GM12865 (cell line): ENCODE measurements at places on chromosomes 6 and 20.
A peak's percentile ranks its signal among the peaks of the same experiment; 100 is the strongest.

DNA sequence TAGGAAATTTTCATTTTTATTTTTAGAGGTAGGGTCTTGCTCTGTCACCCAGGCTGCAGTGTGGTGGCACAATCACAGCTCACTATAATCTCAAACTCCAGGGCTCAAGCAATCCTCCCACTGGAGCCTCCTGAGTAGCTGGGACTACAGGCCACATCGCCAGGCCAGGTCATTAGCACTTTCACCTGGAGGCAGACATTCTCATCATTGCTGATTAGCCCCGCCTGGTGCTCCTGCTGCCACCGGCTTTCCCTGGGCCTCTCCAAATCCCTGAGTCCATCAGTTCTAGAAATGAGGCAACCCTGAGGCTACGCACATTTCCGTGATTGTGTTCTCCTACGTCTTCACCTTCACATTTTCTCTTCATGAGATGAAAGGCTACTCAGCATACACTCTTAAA is 607.7 kb upstream of the NRSN1 start:
- DNase-seq, result no peak

DNA sequence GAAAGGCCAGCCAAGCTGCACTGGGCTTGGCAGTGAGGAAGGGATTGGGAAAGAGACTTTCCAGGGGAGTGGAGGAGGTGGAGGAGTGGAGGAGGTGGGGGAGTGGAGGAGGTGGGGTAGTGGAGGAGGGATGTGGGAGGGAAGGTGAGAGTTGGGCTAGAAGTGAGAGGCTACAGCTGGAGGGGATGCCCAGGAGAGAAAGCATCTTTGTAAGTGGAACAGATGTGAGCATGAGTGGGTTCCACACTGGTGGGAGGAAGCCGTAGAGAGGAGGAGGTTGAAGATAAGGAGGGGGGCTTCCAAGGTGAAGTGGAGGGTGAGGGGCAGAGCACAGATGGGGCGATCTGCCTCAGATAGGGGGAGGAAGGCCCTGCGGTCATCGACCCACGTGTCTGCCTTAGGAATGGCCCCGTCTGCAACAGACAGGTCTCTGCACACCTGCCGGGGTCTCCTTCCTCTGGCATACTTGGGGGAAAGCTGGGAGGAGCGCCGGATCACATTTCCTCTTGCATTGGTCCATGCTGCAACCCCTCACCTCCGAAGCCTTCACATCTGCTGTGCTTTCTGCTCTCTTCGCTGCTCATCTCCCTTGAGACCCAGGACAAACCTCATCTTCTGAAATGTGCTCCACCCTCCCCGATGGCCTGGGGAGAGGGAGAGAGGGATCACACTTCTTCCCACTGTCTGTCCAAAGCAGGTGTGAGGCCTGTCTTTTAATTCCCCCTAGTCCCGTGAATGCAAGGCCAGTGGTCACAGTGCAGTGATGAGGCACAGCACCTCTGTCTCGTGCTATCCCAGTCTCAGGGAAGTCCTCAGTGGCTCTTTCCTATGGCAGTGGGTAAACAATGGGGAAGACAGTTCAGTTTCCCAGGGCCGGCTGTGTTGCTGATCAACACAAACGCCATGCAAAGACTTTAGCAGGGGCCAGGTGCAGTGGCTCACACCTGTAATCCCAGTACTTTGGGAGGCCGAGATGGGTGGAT is 48.6 kb upstream of the SNX9 start:
- peak; percentile 38 for DNase-seq

GRCh38 chr6:37115236-37115895 is 54.6 kb upstream of the PIM1 start:
- no peak for DNase-seq

DNA sequence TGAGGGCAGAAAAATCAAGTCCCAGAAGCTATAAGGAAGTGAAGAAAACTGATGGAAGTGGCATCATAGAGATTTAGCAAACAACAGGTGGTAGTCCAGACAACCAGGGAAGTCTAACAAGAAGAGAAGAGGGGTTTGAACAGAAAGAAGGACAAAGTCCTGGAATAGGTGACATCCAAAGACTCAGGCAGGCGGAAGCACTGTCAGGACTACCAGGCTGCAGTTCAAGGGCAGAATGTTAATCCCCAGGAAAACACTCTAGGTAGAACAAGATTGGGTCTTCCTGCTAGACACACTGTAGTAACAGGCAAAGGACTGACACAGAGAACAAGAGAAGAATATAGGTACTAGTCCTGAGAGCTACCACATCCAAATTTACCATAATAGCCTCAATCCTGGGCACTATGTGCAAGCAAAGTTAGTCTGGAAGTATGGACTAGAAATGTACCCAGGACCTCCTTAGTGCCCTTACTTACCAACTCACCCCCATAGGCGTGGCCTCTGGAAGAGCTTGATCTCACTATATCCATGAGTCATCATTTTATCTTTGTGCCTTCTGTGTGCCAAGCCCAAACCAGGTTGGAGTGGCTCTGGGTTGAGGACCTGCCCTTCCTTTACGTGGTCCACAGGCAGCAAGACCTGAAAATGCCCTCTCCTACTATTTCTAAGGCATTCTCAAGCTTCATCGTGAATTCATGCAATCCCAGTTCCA is 2.2 kb upstream of the EPB41L2 start:
- DNase-seq, result no peak

- DNase-seq, result no peak
Observed at GRCh38 chr6:48151142-48151541, 40.1 kb upstream of the PTCHD4 start.

GRCh38 chr6:52180787-52181558 is 5.2 kb upstream of the IL17A start:
- DNase-seq, result peak; percentile 80

DNA sequence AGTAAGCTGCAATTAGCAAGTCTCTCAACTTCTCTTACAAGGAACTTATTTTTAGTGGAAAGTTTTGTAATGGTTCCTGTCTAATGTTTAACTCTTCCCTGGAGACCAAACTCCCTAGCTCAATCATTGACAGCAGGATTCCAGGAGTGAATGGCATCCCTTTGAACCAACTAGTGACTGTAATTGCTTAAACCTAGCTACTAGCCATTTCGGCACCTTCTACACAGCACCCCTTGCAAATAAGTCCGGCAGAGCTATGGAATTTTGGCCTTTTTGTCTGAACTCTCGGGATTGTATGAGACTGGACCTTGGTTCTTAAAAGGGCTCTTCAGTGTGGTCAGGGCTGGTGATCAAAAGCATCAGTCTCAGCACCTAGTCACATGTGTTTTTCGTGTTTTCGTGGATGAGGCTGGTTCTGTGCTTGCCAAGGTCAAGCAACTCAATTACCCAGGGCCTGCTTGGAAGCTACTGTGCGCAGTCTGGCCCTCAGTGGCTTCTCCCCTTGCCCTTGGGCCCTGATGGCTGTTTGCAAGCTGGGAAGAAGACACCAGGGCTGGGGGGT is 135.3 kb upstream of the NEDD9 start:
- no peak for DNase-seq

GRCh38 chr20:23928788-23929187 is 49.2 kb upstream of the CST5 start:
- peak; percentile 4 for DNase-seq

DNA sequence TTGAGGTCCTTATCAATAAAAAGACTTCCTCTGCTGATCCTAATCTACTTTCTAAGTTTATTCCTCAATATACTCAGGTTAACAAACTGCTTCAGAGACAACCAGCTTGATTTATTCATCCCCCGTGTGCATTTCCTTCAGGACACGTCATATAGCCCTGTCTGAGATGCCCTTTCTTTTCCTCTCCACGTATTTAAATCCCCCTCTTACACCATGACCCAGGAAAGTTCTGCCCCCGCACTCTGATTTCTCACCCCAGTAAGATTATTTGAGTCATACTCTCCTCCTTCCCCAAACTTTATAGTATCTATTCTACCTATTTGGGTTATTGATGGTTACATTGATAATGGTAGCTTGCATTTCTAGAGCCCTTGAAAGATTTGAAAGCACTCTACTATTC is 9.8 kb upstream of the CGA start:
- no peak for DNase-seq

- DNase-seq, result no peak
Observed at GRCh38 chr6:77448546-77448945, 14.7 kb downstream of the HTR1B start.

- DNase-seq, result no peak
Observed at GRCh38 chr6:118659513-118660217, 8.3 kb upstream of the CEP85L start.

DNA sequence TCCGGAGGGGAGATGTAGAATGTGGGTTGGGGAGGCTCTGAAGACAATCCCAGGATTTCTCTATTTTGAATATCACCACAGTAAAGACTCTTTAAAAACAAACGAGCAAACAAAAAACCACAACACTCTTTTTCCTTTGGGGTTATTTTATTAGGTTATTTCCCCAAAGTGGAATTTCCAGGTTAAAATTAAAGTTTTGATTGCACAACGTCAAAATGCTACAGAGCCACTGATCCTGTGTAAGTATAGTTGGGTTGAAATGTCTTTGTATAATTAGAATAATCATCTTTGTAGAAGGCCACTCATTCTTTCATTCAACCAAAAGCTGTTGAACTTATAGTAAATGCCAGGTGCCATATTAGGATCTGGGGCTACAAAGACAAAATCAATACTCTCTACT is 19.6 kb upstream of the PIM1 start:
- no peak for DNase-seq

DNA sequence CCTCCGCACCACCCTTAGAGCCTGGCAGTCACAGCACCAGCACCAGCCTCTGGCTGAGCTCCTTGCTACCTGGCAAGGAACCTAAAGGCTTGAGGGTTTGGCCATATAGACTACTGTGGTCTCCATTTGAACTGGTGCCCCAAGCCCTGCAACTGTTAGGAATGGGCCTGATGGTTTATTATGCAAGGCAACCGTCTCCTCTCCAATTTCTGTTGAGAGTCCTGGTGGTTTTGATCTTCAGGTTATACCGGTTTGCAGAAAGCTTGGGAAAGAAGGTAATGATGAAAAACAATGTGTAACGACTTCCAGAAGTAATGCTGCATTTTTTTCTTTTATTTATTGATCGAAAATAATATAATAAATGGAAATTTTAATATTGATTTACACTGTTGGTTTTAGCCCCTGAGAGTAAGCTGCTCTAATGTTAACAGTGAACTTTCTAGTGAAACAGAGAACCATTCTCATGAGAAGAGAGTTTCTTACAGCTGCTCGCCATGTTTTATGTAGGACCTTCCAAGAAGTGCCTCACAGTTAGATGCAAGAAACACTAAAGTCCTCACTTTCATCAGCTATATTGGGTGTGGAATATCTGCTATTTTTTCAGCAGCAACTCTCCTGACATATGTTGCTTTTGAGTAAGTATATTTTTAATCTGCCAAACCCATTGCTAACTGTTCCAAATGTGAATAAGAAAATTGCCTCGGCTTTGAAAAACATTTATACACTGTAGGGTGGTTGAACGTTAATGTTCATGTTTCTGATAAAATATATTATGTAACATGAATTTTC is 112.8 kb downstream of the ADGRG6 start:
- DNase-seq, result no peak

DNA sequence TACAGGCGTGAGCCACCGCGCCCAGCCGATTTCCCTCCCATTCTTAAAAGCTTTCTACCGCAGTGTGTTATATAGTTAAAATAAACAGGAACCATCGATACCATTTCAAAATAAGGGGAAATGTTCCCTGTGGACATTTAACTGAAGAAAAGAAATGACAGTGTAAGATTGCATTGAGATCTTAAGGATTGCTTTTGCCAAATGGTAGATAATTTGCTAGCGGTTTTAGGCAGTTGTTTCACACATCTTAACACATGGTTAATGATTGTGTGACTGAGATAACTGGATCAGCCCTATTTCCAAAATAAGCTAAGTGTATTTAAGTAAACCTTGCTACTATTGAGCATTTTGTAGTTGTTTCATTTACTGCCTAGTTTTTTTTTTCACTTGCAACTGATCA is 15.6 kb downstream of the STX16 start:
- no peak for DNase-seq

DNA sequence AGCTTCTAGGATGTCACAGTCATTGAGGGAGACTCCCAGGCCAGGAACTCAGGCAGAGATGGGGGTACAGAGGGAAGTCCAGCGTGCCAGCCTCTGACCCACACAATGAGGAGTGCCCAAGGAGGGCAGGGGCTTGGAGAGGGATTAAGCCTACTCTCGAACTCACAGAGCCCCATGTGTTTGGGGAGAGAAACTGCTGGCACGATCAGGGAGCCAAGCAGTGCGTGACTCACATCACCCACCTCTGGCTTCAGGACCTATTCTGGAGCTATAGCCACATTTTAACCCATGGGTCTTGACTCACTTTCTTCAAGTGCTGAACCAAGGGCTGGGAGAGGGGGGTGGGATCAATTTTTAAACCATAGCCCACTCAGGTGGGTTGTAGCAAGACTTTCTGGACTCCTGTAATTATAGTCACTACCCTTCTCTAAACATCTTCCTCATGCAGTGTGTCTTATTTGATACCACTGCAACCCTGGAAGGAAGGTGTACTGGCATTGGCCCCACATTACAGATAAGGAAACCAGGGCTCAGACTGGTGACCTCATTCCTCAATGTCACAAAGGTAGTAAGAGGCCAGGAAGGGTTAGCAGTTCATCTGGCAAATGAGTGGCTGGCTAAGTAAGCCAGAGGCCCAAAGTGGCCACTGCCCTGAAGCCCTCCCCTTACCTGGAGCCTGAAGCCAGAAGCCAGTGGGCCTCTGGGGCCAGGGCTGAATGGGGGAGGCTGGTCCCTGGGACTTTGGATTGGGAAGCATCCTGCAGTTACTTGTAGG is 12.0 kb downstream of the FOXP4 start:
- DNase-seq, result no peak

GRCh38 chr20:8796088-8796660 is 272.7 kb upstream of the PLCB4 start:
- no peak for DNase-seq

GRCh38 chr6:3316331-3316730 is 57.6 kb downstream of the PSMG4 start:
- DNase-seq, result no peak

DNA sequence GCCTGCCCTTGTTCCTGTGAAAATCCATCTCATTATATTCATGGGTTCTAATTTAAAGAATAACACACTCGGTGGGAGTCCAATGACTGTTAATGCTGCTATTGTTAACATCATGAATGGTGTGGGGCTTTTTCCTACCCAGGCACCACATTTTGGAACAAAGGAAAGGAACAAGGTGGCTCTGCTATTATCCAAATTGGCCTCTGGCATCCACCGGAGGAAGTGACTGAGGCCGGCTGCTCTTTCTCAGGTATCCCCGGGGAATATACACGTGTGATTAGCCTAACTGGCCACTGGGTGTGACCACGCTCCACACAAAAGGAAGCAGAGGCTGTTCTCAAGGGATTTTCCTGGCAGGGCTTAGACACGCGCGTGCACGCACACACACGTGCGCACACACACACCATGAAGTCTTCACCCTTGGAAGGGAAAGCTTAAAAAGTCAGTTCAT is 601.2 kb upstream of the ARID1B start:
- no peak for DNase-seq
